ENCODE measurements at places on chromosomes 4 and X.

DNA sequence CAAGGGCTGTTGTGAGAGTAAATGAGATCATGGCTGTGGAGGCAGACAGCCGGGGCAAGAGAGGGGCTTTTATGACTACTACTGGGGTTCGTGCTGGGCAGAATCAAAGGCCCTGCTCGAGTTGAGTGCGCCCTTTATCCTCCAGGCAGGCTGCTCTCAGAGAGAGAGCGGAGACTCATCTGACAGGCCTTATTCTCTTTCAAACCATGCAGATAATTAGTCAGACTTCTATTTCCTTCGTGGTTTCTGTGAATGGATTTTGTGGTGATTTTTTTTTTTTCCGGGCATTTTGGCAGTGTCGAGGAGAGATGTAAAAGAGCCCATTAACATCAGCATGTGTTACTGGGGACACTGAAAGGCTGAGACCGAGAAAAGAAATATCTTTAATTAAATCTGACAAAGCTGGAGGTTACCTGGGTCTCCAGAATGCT lies 73.6 kb downstream of the MED28 start:
- no peak for DNase-seq

- DNase-seq, result no peak
These were observed 24.6 kb upstream of the CD40LG start for GRCh38 chrX:136623396-136623795.

- no peak for DNase-seq
These were observed 50.4 kb upstream of the KDR start for GRCh38 chr4:55175779-55176231.

GRCh38 chr4:8316911-8317351 lies 47.4 kb downstream of the HTRA3 start:
- peak; percentile 33 for DNase-seq

DNA sequence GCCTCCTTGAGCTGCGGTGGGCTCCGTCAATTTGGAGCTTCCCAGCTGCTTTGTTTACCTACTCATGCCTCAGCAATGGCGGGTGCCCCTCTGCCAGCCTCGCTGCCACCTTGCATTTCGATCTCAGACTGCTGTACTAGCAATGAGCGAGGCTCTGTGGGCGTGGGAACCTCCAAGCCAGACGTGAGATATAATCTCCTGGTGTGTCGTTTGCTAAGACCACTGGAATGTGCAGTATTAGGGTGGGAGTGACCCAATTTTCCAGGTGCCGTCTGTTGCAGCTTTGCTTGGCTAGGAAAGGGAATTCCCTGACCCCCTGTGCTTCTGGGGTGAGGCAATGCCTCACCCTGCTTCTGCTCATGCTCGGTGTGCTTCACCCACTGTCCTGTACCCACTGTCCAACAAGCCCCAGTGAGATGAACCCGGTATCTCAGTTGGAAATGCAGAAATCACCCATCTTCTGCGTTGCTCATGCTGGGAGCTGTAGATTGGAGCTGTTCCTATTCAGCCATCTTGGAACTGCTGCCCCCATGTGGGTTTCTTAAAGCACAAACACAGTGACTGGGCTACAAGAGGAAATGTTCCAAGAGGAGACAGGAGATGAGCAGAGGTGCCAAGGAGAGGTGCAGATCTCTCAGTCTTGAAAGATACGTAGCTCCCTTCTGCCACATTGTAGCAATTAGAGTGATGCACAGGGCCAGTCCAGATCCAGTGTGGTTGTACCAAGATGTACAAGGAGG lies 193.0 kb upstream of the IGFBP7 start:
- no peak for DNase-seq

- DNase-seq, result no peak
These were observed 185.2 kb downstream of the ANKRD50 start for GRCh38 chr4:124527364-124527763.

- no peak for DNase-seq
These were observed 123.6 kb downstream of the SHROOM3 start for GRCh38 chr4:76558396-76559235.

- no peak for DNase-seq
These were observed 620.9 kb upstream of the GALNT7 start for GRCh38 chr4:172547724-172548123.

DNA sequence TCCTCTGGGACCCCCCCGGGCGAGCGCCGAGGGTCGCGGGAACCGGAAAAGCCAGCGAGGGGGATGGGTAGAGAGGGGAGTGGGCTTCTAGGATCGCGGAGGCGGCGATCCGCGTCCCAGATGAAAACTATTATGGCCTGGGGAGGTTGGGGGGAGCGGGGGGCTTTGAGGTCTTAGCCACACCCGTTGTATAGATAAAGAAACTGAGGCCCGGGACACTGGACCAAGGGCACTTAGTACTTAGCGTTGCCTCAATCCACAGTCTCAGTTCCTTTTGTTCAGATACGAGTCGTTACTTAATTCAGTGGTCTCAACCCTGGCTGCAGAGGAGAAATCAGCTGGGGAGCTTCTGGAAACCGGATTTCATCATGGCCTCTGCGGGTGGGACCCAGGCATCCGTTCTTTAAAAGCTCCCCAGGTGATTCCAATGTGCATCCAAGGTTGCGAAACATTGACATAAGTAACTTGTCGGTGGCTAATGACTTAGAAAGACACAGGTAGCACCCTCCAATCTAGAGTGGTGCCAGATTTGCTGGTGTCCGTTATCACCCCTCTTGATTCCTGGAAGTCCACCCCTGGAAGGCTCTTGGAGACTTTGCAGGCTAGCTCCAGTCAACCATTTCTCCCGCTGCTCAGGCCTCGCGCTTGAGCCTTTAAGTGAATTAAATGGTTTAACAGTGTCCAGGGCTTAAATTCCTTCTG lies 90.7 kb downstream of the GEMIN8 start:
- DNase-seq, result peak; percentile 39

GRCh38 chr4:113788888-113789287 lies 27.4 kb upstream of the CAMK2D start:
- DNase-seq, result no peak

DNA sequence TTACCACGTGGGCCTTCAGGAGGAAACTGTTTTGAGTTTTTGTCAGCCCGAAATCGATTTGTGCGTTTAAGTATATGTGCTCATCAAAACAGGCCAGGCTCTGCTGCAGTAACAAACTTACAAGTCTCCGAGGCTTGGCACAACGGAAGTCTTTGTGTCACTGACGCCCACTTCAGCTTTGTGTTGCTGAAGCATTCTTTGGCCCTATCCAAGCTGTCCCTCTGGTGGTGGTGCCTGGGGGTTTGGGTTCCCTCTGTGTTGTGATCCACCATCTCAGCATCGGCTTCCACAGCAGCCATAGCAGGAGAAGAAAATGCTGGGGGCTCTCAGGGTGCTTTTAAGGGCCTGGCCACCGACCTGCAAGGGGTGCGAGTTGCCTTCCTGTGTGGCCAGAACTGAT lies 176.4 kb downstream of the PTTG2 start:
- no peak for DNase-seq

- DNase-seq, result no peak
These were observed 113.9 kb downstream of the GPR143 start for GRCh38 chrX:9651737-9652136.

- DNase-seq, result no peak
These were observed 46.1 kb downstream of the MBNL3 start for GRCh38 chrX:132442691-132443090.

DNA sequence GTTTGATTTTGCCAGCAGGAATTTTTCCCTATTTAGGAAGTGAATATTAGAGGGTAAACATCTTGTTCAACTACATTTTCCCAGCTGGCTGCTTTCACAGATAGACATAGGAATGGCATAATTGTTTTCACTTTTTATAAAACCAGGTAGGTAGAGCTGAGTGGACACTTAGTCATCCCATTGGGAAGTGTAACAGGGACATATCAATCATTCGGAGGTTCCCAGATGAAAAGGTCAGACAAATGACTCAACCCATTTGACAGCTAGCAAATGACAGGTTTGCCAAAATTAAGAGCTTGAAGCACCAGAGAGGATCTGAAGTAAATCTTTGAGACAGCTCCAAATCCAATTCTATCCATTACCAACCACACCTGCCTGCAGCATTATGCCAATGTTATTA lies 205.3 kb downstream of the SLC39A8 start:
- DNase-seq, result no peak

DNA sequence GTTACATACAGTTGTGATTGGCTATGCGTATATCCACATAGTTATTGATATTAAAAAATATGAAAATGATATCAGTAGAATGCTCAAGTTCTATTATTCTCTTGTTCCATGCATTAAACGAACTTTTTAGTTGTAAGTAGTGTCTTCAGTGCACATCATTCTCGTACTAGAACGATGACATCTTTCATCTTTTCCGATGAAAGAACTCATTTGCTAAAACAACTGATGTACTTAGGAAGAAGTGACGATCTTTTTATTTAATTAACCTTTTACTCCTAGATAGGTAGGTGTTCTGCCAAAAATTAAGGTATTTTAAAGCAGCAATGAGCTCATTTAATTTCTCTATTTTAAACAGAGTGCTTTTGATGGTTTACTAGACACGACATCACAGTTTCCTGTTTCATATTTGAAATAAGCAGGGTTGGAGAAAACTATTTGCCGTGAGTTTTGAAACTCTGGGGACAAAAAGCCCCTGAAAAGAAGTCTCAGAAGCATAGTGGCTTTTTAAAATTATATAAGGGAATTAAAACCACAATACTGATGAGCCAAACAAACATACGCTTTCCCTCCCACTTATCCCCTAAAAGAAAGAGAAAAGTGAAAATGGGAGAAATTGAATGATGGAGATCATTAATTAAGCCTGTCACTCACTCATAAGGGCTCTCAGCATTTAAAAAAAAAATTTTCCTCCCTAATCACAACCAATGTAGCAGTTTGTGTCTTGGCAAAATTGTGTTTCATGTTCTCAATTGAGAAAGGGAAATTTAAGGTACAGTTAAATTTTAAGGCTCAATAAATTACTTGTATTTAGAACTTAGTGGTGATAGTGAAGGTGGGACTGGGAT lies 25.6 kb downstream of the SPRY1 start:
- DNase-seq, result no peak

DNA sequence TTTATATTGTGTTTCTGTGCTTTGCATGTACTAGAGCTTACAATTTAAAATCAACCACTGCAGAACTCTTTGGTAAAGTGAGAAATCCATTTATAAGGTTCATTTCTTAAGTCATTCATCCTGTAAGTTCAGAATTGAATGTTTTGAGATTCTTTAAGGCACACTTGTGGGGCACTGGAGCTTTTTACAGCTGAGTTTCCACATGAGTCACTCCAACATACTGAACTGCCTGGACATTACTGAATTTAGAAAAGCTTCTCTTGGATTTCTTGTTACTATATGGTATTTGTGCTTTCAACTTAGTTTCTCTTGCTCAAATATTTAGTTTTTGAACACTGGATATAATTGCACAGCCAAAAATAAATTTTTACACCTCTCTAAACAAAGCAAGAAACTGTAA lies 226.3 kb downstream of the PACRGL start:
- no peak for DNase-seq

GRCh38 chr4:165355900-165356300 lies 22.9 kb upstream of the CPE start:
- no peak for DNase-seq

GRCh38 chr4:184844742-184845141 lies 19.0 kb upstream of the ACSL1 start:
- DNase-seq, result no peak

DNA sequence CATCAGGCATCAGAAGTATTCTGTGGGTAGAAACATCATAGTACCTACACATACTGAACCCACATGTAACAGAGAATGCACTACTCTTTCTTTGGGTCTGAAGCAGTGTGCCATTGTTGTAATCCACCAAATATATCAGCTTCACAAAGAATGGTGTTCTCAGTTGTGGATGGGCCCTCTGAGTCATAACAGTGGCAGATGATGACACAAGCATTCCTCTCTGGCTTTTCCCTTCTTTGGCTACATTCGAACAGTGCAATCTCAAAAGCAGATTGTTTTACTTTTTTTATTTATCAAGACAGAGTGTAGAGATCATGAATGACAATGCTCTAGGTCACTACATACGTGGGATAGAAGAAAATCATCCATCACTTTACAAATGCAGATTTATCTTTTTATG lies 247.2 kb upstream of the EPHA5 start:
- no peak for DNase-seq

DNA sequence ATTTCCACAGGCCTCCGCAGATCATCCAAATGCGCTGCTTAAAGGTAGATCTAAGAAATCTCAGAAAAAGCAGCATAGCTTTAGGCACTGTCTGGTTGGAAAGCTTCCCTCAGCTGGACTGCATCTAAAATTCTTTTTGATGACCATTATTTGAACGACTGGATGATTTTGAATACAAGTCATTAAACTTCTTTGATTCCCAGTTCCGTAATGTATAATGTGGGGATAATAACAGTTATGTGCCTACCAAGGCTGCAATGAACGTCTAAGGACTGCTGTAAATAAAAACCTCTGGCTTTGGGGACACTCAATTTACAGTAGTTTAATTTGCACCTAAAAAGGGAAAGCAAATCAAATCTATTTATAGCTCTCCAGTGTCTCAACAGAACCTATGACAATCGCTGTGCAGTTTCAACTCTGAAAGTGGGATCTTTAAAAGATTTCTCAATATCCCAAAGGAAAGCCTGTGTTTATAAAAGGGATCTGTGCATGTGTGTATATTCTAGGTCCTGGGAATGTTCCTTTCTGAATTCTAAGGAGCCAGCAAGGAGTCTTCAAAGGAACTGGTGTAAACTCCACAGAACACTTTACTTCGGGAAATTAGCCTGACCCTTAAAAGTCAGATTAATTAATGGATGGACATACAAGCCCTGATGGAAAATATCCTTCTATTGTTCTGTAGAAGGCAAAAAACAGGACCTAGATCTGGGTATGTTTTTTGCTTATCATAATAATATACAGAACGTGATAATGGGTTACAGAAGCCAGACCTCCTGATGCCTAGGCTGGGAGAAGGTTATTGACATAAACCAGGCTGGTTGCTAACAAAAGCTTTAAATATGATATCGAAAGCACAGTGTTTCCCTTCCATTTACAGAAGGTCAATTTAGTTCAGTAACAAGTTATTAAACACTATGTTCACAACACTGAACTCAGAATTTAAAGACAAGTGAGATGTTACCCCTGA lies 53.4 kb downstream of the AFAP1 start:
- DNase-seq, result no peak

- no peak for DNase-seq
These were observed 1454.3 kb downstream of the FSTL5 start for GRCh38 chr4:160709546-160709945.

- DNase-seq, result no peak
These were observed 77.8 kb upstream of the MXD4 start for GRCh38 chr4:2339458-2340271.

GRCh38 chrX:136754651-136755050 lies 26.1 kb downstream of the ARHGEF6 start:
- DNase-seq, result peak; percentile 70
